ENCODE measurements at places on chromosomes 2 and 18. TPM values are rescaled to one million over a fixed set of nuclear protein-coding genes. Genes with fewer than 3 reads are reported as not detected.

- DNase-seq = no peak
These were observed 900.1 kb downstream of the MBD2 start for GRCh38 chr18:53324353-53324752.

- no peak for DNase-seq
These were observed 150.8 kb downstream of the CELF4 start for GRCh38 chr18:37414816-37415215.

GRCh38 chr2:163155279-163155883 lies 316.8 kb upstream of the KCNH7 start:
- peak; percentile 2 for DNase-seq

GRCh38 chr2:206887745-206888144 lies 51.6 kb upstream of the CPO start:
- no peak for DNase-seq

DNA sequence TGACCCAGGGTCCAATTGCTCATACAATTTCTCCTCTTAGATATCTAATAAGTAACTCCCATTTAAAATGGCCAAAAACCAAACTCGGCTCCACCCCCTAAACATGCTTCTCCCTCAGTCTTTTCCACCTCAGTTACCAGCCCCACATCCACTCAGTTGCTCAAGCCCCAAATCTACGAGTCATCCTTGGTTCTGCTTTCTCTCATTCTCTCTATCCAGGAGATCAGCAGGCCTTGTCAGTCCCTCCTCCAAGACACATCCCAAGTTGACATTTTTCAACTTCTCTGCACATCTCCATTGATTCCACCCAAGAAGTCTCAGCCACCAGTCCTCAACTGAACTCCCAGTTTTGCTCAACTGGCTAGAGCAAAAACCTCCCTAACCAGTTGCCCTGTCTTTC lies 40.5 kb upstream of the RTN4 start:
- no peak for DNase-seq

DNA sequence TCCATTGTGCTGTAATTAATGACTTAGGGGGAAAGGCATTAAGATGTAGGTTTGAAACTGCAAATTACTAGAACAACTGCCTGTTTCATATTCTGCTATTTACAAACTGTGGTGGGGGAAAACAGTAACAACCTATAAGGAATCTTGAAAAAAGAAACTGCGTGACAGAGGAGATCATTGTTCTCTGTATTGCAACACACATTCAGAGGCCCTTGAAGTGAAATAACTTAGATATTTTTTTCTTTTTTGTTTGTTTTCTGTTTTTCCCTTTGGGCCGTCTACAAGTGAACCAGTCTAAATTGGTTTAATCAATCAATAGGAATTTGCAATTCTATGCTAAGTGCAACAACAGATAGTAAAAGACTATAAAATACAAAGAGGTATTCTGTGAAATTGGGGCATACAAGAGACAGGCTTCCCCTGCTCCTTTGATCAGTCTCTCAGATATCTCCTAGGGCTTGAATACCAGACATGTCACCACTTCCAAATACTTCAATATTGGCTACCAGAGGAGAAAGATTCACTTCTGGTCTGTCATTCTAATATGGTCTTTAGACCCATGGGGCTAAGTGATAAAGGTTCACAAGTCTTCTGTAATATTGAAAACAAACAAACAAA lies 2055.1 kb upstream of the CELF4 start:
- no peak for DNase-seq

DNA sequence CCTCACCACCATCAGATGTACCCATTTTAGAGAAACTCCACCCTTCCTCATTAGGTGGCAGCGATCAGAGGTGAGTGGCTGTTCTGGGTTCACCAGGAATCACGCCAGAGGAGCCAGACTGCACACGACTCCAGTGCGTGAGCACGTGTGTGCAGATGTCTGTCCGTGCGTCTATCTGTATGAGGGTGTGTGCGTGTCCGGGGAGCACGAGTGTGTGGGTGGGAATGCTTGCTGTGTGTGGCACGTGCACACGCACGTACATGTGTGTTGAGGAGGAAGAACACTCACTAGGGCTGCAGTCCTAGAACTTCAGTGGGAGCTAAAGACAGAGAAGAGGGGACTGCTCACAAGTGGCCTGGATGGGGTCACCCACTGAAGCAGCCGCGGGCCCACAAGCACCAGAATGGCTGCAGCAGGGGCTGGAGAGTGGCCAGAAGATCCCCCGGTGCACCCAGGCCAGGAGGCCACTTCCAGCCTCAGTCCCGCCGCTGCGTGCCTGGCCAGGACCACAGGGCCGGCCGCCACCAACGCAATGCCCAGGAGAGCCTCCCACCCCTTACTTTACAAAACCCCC lies 13.9 kb downstream of the HDAC4 start:
- no peak for DNase-seq

GRCh38 chr2:84879584-84880394 lies 1.1 kb downstream of the TRABD2A start:
- no peak for DNase-seq

DNA sequence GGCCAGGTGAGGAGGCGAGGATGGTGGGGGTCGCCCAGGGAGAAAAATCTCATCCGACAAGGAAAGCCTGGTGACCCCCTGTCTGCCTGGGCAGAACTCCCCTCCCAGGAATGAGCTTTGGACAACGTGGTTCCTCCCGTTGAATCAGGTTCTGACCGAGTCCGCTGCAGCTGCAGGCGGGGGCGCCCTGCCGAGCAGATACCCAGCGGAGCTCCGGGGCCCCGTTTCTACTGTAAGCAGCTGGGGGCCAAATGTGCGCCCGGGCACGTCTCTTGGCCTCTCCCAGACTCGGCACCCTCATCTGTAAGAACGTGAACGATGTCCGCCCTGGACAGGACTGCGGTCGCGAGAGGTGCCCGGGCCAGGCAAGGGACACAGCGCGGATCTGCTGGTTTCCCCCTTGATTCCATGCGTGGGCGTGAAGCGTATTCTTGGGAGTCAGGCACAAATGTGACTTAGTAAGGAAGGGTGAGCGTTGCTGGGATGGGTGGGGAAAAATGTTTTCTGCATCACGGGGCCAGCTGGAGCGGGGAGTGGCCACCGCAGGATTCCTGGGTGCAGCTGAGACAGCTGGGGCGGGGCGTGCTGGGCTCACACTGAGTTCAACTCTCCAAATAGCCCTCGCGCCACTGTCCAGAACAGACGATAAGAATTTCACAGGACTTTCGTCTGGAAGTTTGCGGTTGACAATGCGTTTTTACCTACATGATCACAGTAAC lies 20.2 kb upstream of the TUBB6 start:
- no peak for DNase-seq

DNA sequence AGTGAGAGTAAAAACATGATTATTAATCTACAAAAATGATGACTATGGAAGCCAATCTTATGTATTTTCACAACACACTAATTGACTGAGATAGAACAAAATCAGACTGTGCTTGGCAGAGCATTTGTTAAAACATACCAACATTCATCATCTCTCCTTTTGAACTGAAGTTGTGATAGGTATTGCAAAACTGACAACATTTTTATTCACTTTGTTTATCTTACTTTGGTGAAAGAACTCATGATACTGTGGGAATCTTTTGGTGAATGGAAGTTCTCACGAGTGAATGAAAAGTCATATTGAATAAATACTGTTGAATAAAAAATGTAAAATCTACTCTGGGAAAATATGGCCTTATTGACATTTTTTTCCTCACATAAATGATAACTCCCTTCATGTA lies 1430.2 kb upstream of the PIK3C3 start:
- no peak for DNase-seq

DNA sequence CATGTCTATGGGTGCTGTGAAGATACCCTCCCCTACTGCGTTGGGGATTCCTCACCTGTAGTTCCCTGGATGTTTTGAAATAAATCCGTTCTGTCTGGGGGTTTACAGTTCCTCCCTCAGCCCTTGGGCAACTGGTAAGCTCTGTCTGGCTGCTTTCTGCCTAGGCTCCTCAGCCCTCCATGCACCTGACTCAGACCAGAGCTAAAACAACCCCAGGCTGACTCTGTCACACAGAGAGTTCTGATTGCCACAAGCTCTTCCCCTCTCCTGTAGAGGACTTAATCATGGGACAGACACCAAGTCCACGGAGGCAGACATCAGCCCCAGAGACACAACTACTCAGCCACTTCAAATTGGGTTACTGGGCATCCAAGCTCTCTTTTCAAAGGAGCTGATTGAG lies 6.3 kb downstream of the VIT start:
- DNase-seq = no peak

DNA sequence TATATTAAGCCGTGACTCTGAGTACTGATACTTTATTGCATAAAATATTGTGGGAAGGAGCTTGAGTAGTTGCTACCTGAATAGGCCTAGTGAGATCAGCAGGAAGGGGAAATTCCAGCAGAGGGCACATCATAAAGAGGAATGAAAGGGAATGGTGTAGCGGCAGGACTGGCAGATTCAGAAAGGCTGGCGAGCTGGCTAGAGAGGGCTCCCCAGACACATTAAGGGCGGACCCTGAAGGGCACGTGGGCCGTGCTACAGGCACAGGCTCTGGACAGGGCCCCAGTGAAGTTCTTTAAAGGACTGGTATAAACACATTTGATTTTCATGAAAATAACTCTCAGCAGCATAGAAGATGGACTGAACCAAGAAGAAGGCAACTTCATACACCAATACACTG lies 43.0 kb downstream of the PTPN2 start:
- no peak for DNase-seq

DNA sequence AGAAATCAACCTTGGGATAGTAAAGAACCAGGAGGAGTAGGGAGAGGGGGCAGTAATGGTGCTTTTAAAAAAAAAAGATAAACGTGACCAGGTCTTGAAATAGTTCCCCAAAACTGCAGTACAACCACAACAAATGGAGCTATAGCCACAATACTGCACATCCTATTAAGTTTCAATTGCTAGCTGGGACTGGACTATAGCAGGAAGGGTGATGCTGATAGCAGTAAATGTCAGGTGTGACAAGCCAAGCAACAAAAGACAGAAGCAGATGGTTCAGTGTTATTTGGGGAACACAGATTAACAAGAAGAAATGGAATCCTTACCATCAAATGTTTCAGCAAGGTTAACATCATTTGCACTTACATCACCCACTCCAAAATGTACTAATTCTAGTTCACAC lies 10.1 kb downstream of the RPS27A start:
- no peak for DNase-seq

DNA sequence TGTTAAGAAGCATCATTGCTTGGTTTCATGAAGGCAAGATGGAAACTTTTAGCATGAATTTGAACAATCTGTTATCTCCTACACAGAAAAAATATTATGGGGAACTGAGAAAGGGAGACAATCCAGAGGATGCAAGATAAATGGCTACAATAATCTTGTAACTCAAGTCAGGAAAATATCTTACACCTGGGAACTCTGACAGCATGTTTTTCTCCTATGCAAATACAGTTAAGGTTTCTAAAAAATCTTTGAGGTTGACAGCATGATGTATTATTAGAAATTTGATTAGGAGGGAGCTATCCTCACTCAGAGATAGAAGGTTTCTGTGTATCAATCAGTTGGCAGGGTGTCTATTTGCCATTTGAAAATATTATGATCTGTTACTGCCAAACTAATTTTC lies 75.6 kb downstream of the GPD2 start:
- no peak for DNase-seq

- DNase-seq = peak; percentile 85
These were observed 204.7 kb downstream of the TGIF1 start for GRCh38 chr18:3654442-3655253.

DNA sequence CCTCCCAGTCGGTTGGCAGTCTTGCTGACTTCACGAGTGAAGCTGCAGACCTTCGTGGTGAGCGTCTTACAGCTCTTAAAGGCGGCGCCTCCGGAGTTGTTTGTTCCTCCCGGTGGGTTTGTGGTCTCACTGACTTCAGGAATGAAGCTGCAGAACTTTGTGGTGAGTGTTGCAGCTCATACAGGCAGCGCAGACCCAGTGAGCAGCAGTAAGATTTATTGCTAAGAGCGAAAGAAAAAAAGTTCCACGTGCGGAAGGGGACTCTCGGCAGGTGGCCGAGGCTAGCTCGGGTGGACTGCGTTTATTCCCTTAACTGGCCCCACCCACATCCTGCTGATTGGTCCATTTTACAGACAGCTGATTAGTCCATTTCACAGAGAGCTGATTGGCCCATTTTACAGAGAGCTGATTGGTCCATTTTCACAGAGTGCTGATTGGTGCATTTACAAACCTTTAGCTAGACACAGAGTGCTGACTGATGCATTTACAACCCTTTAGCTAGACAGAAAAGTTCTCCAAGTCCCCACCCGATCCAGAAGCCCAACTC lies 240.3 kb downstream of the LRATD1 start:
- no peak for DNase-seq

DNA sequence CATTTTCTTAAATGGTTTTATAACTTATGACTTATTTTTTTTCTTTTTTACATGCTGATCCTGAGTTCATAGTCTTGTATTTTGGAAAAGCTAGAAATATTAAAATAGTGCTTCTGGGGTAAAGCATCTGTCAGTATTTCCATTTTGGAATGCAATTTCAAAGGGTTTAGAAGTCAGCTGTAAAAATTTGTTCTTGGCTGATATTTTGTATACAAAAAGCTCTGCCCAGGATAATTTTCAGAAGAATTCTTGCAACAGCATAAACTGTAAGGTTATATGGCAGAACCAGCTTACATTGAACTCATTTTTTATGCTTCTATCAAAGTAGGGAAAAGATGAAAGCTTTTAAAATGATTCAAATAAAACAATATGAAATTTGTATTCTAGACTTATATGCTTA lies 97.4 kb downstream of the DIS3L2 start:
- DNase-seq = peak; percentile 13

DNA sequence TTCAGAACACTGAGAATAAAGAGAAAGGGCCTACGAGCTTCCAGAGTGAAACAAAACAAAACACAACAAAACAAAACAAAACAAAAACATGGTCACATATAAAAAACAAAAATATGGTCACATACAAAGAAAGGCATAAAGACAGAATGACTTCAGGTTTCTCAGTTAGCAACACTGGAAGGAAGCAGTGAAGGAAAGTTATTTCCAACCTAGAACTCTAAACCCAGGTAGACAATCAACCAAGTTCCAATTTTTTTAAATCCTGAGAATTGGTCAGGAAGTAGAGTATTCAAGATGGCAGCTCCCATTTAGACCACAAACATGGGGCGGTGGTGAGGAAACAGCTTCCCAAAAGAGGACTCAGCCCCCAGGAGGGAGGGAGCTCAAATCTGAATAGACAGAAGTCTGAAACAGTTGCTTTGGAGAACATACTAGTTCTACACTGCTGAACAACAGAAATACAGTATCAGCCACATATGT lies 9.1 kb downstream of the DRC1 start:
- DNase-seq = no peak

- DNase-seq = no peak
These were observed 1.7 kb downstream of the STAM2 start for GRCh38 chr2:152173831-152174230.

GRCh38 chr2:197704434-197705120 lies 592 bp upstream of the MARS2 start:
- DNase-seq = no peak

- no peak for DNase-seq
These were observed 17.2 kb upstream of the NAPG start for GRCh38 chr18:10508591-10508990.

GRCh38 chr2:16256601-16257321 lies 316.4 kb downstream of the MYCN start:
- no peak for DNase-seq

Gene ST8SIA5
- polyA plus RNA-seq = 0.09 TPM

Gene DSC2
- polyA plus RNA-seq = 8.9 TPM

Gene TSPYL6
- 0.08 TPM for polyA plus RNA-seq

Gene MROH2A
- polyA plus RNA-seq = 0.76 TPM

Gene NDC80
- polyA plus RNA-seq = 47.6 TPM

Gene SULT1C2
- 30.9 TPM for polyA plus RNA-seq

Gene RNF144A
- 36.5 TPM for polyA plus RNA-seq

Gene NT5C1B
- polyA plus RNA-seq = 1.2 TPM

Data from left lung (tissue), 14 donors.